ENCODE measurements at places on chromosomes 3 and 15.

- peak; percentile 25 for DNase-seq
- peaks cover 13% of the 10 kb centered on the region for H3K36me3 ChIP-seq
- H3K27ac ChIP-seq: no peak overlapping the region
- H3K4me1 ChIP-seq: no peaks in the 10 kb centered on the region
- no peak overlapping the region for H3K4me3 ChIP-seq
Measured at GRCh38 chr3:172321035-172321434, 127.2 kb downstream of the GHSR start.

- H3K36me3 ChIP-seq: no peaks in the 10 kb centered on the region
- no peaks in the 10 kb centered on the region for H3K27me3 ChIP-seq
- DNase-seq: no peak
Measured at GRCh38 chr15:86016750-86017149, 62.9 kb upstream of the AGBL1 start.

GRCh38 chr3:28791713-28792255 lies 443.2 kb upstream of the AZI2 start:
- H3K4me3 ChIP-seq: no peak overlapping the region
- H3K36me3 ChIP-seq: no peaks in the 10 kb centered on the region
- no peak overlapping the region for H3K27ac ChIP-seq
- H3K4me1 ChIP-seq: no peaks in the 10 kb centered on the region
- H3K27me3 ChIP-seq: no peaks in the 10 kb centered on the region

DNA sequence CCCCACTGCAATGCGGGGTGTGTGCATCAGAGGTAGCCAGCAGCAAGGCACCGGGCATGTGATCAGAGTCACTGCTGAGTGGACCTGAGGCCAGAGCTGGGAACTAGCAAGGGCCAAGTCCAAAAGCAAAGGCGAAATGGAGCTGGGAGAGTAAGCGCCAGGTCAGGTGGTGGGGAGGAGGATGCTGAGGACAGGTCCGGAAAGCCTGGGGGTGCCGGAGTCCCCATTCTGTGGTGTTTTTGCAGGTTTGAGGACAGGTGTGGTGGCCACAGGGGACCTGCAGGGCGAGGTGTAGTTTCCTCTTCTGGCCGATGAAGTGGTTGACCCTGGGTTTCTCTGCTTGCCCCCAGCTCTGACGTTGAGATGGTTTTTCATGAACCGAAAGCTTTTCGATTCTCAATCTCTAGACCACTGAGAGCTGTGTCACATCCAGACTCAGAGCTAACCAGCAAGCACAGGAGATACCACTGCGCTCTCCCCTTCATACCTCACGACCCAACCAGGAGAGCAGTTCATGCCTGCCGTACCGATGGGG lies 35.0 kb upstream of the HES1 start:
- no peak overlapping the region for H3K4me3 ChIP-seq
- no peaks in the 10 kb centered on the region for H3K27me3 ChIP-seq
- H3K36me3 ChIP-seq: no peaks in the 10 kb centered on the region
- no peak overlapping the region for H3K27ac ChIP-seq

GRCh38 chr3:8635631-8636030 lies 9.0 kb downstream of the SSUH2 start:
- H3K4me3 ChIP-seq: no peak overlapping the region
- H3K27ac ChIP-seq: no peak overlapping the region
- peak; percentile 56 for DNase-seq
- no peaks in the 10 kb centered on the region for H3K4me1 ChIP-seq
- H3K27me3 ChIP-seq: no peaks in the 10 kb centered on the region
- no peaks in the 10 kb centered on the region for H3K36me3 ChIP-seq

DNA sequence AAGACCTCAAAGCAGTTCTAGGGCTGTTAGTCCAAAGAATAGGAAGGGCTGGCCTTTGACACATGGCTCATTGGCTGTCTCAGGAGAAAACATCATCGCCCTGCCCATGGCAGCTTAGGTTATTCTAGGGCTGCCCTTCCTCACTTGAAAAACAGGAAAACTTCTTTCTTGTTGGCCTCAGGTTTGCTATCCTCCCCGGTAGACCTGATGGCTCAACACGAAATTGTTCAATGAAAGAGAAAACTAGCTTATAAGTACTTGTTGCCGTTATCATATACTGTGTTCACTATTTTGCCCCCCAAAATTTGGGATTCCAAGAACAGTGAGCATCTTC lies 602 bp upstream of the SLTM start:
- DNase-seq: no peak
- peaks cover 20% of the 10 kb centered on the region for H3K4me1 ChIP-seq
- H3K27ac ChIP-seq: peak overlapping the region; percentile 95
- H3K4me3 ChIP-seq: peak overlapping the region; percentile 74
- H3K27me3 ChIP-seq: no peaks in the 10 kb centered on the region

DNA sequence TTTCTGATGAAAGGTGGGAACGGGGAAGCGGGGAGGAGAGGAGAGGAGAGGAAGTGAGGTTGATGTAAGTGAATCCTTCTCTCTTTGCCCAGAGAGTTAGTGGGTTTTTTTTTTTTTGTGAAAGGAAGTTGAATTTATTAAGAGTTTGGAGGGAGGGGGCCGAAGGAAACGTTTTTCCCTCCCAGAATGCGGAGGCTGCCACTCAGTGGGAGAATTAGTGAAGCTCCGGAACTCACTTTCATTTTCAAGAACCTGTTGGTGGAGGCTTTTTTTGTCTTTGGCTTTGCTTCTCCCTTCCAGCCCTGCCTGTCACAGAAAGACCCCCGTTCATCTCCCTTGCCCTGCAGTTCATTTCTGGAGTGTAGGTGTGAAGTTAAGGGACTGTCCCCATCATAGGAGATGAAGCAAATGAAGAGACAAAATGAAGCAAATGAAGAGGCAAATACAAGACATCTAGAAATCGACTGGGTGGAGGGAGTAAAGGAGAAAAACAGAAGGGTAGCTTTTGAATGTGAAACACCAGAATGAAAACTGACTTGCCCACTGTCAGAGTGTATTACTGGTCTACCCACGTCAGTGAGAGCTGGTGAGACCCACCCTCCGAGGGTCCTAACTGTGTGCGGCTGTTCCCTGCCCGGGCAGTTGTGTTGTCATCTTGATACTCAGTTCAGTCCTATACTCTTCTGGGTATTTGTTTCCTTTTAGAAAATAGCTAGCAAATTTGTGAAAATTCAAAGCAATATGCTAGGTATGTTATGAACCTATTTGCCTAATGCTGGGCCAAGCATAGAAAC lies 91.5 kb downstream of the ITPR1 start:
- H3K36me3 ChIP-seq: no peaks in the 10 kb centered on the region
- H3K4me1 ChIP-seq: peaks cover 62% of the 10 kb centered on the region

- no peak overlapping the region for H3K4me3 ChIP-seq
- H3K27ac ChIP-seq: no peak overlapping the region
- DNase-seq: no peak
- H3K36me3 ChIP-seq: no peaks in the 10 kb centered on the region
- H3K27me3 ChIP-seq: no peaks in the 10 kb centered on the region
- H3K4me1 ChIP-seq: no peaks in the 10 kb centered on the region
Measured at GRCh38 chr15:68706931-68707330, 113.8 kb downstream of the ANP32A start.

- H3K27me3 ChIP-seq: peaks cover 11% of the 10 kb centered on the region
- no peaks in the 10 kb centered on the region for H3K36me3 ChIP-seq
- no peak for DNase-seq
- no peak overlapping the region for H3K4me3 ChIP-seq
- H3K27ac ChIP-seq: no peak overlapping the region
Measured at GRCh38 chr3:126539558-126540250, 15.7 kb downstream of the CHST13 start.

GRCh38 chr3:149042789-149043386 lies 43.4 kb downstream of the HLTF start:
- DNase-seq: no peak
- no peaks in the 10 kb centered on the region for H3K27me3 ChIP-seq
- no peak overlapping the region for H3K27ac ChIP-seq
- H3K4me1 ChIP-seq: no peaks in the 10 kb centered on the region
- H3K4me3 ChIP-seq: no peak overlapping the region

DNA sequence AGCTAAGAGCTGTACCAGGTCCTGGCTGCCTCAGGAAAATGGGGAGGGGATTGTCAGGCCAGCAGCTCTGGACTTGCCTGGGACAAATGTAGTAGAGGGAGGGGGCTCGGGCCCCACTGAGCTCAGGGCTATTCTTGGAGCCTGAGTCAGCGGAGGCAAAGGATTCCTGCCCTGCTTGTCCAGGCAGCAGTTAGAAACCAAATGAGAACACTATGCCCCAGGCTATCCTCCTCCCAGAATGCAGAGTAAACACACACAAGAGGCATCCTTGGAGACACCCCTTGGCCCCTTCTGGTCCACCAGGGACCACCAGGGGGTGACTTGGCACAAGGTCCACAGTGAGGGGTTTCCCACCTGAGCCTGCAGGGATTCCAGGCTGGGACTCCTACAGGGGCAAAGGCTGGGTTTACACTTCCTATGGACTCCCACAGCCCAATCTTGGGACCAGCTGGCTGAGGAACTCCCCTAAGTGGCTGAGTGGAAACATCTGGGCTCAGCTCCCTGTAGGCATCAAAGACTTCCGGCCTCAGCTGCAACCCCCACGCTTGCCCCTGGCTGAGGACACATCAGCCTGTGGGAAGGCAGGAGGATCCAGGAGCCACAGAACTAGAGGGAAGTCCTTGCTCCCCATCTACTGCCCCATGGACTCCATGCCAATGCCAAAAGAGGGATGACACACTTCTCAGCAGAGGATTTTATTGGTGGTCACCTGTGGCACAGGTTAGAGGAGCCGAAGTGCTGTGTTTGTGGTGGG lies 3.4 kb upstream of the COL7A1 start:
- H3K4me1 ChIP-seq: peaks cover 17% of the 10 kb centered on the region
- no peak overlapping the region for H3K4me3 ChIP-seq
- H3K36me3 ChIP-seq: peaks cover 10% of the 10 kb centered on the region
- no peak overlapping the region for H3K27ac ChIP-seq
- no peak for DNase-seq
- peaks cover 11% of the 10 kb centered on the region for H3K27me3 ChIP-seq

GRCh38 chr3:41200669-41201021 lies 1.3 kb downstream of the CTNNB1 start:
- no peaks in the 10 kb centered on the region for H3K36me3 ChIP-seq
- no peak for DNase-seq
- H3K4me3 ChIP-seq: peak overlapping the region; percentile 92
- H3K4me1 ChIP-seq: peaks cover 49% of the 10 kb centered on the region
- H3K27ac ChIP-seq: no peak overlapping the region

DNA sequence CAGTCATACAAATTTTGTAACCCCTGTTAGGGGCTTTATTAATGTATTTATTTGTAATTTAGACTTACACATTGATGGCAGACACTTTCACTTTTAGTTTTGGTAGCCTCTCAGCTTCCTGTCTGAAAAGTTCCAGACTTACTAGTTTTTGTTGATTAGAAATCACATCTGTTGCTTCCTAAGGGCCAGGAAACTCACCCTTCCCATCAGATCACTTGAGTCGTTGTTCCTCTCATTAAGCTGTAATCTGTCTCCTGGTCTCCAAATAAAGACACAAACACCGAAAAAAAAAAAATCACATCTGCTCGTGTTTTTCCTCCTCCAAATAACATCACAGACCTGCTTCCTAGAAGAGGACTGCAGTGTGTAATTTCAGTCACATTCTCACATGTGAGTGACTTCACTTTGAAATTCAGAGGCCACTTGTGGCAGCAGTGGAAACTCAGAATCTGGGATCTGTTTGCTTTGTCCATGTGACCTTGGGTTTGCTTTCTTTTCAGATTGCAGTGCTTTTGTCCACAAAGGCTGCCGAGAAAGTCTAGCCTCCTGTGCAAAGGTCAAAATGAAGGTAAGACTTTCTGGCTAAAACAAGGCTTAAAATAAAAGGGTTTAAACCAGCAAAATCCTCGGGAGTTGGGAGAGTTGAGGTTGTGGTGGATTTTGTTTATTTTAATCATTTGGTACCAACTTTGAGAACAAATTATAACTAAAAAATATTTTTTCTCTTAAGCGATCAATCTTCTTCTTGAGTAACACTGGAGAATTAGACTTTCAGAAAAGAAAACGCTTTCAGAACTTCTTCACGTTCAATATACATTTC lies 87.0 kb downstream of the KLHL25 start:
- H3K27ac ChIP-seq: peak overlapping the region; percentile 30
- no peaks in the 10 kb centered on the region for H3K4me1 ChIP-seq
- no peak for DNase-seq
- no peak overlapping the region for H3K4me3 ChIP-seq
- H3K27me3 ChIP-seq: no peaks in the 10 kb centered on the region

DNA sequence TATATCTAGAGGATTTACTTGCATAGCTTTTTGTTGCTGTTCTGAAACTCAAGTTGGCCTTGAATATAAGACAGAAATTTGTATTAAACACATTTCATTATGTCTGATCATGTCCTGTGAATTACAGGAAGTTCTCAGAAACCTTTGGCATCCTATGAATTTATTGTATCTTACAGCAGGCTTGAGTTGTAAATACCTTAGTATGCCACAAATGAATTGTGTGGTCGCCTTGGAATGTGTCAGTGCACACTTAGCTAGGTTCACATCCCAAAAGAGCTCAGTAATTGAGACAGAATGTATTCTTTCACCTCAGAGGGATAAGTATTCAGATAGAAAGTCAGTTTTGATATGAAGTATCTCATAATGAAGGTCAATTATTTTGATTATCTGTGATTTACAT lies 83.4 kb downstream of the NEK11 start:
- no peak overlapping the region for H3K27ac ChIP-seq
- no peaks in the 10 kb centered on the region for H3K36me3 ChIP-seq
- DNase-seq: no peak
- H3K4me1 ChIP-seq: no peaks in the 10 kb centered on the region

DNA sequence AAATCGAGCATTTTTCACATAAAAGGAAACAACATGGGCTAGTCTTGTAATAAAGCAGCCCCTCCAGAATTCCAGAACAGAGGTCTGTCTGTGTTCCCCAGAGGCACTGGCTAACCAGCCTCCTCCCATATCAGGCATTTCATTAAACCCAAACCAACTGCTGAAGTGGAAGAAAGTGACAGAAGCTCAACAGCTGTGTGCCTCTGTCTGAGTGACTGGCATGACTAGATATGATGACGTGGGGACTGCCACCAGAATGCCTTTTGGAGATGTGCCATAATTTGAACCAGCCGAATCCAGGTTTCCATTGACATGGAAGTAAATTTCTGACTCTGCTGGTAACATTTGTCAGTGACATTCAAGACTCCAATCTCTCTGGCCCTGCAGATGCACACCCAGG lies 8.7 kb downstream of the LIMD1 start:
- DNase-seq: no peak
- H3K27ac ChIP-seq: peak overlapping the region; percentile 55
- peaks cover 3% of the 10 kb centered on the region for H3K36me3 ChIP-seq

DNA sequence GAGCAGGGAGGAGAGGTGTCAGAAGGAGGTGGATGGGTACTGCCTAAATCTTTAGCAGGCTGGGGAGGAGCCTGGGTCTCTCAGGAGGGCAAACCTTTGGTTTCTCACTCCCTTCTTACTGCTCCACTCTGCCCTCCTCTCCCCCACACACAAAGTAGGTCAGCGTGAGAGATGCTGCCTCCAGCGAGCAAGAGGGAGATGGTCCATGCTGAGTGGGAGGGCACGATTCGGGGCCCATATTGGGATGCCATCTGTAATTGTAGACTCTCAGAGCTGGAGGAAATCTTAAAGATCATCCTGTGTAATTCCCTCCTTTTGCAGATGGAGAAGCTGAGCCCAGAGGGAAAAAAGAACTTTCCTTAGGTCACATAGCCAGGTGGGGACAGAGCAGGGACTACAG lies 34.2 kb upstream of the SYN2 start:
- H3K4me3 ChIP-seq: no peak overlapping the region
- no peak overlapping the region for H3K27ac ChIP-seq
- no peaks in the 10 kb centered on the region for H3K36me3 ChIP-seq
- no peak for DNase-seq
- H3K4me1 ChIP-seq: no peaks in the 10 kb centered on the region

Measured in GM23338 (cell line).